ENCODE measurements at places on chromosomes 2 and 18.

- DNase-seq = no peak
Measured at GRCh38 chr2:127771756-127772155, 39.2 kb downstream of the WDR33 start.

- no peak for DNase-seq
Measured at GRCh38 chr18:76528477-76529432, 33.7 kb upstream of the ZNF516 start.

- no peak for DNase-seq
Measured at GRCh38 chr18:35029770-35030169, 11.4 kb upstream of the MAPRE2 start.

GRCh38 chr2:26298286-26298637 lies 47.7 kb upstream of the SELENOI start:
- no peak for DNase-seq

DNA sequence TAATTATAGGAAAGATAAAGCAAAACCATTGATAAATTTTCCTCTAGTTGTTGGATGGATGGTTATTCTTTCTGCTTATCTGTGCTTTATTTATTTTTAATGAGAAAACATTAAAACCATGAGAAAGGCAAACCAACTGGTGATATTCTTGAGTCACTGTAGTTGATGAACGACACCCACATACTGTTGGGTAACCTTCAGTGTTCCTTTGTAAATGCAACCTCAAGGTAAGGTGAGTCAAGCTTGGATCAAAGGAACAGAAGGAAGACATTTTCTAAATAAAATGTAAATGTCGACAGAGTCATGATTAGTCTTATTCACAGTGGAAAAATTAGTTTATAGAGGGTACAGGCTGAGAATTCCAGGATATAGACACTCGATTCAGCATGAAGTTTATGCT lies 12.7 kb downstream of the ABCB11 start:
- DNase-seq = no peak

- no peak for DNase-seq
Measured at GRCh38 chr2:31363956-31364750, 50.4 kb downstream of the XDH start.

- DNase-seq = no peak
Measured at GRCh38 chr2:18540872-18541271, 19.6 kb downstream of the RDH14 start.

GRCh38 chr2:153873052-153874048 lies 1.6 kb downstream of the GALNT13 start:
- DNase-seq = no peak

DNA sequence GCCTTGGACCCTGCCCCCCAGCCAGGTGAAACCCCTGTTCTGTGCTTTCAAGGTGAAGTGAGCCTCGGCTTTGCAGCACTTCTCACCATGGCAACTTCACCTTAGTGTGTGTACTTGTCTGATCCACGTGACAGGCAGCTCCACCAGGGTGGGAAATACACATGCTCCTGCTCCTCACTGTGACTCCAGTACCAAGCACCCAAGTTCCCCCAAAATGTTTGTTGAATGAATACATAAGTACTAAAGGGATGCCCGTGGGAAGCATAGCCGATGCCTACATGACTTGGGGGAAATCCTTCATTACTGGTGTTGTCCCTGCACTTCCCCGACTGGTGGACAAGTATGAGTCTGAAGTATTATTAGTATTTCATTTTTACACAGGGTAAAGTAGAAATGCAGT lies 41.8 kb upstream of the GBX2 start:
- no peak for DNase-seq

DNA sequence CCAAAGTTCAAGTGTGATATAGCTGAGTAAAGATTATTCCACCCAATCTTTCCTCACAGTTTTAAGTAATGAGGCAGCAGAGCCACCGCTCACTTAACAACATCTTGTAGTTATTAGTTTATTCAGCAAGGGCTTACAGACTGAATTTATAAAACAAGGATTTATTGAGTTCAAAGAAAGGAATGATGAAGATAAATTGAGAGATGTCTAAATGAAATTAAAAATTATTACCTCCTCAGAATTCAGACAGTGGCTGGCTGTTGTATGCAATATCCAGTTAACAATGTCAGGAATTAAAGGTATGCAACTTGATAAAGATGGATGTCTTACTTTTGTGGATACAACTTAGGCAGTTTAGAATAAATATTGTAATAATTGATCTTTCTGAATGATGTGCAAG lies 927.3 kb upstream of the CDH2 start:
- DNase-seq = no peak

DNA sequence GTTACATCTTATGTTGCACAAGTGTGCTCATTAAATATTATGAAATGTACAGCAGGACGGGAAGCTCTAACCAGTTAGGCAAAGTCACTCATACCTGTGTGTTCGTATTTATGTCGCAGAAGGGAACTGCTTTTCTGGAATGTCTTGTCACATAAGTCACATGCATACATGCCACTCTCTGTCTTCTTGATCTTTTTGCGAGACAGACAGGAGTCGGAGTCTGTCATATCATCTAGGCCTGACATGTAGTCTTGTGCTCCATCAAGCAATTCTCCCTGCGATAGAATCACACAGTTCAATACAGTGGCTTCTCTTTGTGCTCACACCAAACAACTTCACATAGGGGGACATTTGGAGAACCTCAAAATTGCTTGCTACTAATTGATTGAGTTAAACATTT lies 123.6 kb downstream of the ZEB2 start:
- no peak for DNase-seq

- DNase-seq = no peak
Measured at GRCh38 chr18:56284319-56284718, 354.1 kb downstream of the TXNL1 start.

GRCh38 chr2:136029149-136029548 lies 43.7 kb upstream of the DARS1 start:
- DNase-seq = no peak

DNA sequence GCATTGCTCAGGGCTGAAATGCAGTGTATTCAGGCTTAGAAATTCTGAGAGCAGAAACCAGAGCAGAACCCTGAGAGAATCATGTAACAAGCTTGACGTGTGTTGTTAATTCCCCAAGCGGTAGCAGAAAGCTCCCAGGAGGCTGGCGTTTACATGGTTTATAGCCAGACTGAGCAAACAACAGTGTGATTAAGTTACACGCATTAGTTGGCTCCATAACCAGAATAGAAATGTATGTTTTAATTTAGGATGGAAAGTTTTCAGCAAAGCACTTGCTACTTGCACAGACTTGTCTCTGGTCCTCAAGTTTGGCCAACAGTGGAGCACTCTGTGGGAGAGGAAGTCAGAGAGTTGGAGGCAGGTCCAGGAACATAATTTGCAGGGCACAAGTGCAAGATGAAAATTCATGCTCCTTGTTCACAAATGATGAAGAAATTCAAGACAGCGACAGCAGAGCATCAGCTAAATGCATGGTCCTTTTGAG lies 69.3 kb downstream of the MAPK4 start:
- peak; percentile 38 for DNase-seq

GRCh38 chr2:95109260-95109659 lies 12.3 kb downstream of the MRPS5 start:
- no peak for DNase-seq

- no peak for DNase-seq
Measured at GRCh38 chr2:8121826-8122513, 559.9 kb upstream of the ID2 start.

- DNase-seq = no peak
Measured at GRCh38 chr2:233227346-233227978, 24.0 kb upstream of the ATG16L1 start.
